ENCODE measurements at places on chromosomes 6 and 20. TPM values are rescaled to one million over a fixed set of nuclear protein-coding genes. Genes with fewer than 3 reads are reported as not detected.

DNA sequence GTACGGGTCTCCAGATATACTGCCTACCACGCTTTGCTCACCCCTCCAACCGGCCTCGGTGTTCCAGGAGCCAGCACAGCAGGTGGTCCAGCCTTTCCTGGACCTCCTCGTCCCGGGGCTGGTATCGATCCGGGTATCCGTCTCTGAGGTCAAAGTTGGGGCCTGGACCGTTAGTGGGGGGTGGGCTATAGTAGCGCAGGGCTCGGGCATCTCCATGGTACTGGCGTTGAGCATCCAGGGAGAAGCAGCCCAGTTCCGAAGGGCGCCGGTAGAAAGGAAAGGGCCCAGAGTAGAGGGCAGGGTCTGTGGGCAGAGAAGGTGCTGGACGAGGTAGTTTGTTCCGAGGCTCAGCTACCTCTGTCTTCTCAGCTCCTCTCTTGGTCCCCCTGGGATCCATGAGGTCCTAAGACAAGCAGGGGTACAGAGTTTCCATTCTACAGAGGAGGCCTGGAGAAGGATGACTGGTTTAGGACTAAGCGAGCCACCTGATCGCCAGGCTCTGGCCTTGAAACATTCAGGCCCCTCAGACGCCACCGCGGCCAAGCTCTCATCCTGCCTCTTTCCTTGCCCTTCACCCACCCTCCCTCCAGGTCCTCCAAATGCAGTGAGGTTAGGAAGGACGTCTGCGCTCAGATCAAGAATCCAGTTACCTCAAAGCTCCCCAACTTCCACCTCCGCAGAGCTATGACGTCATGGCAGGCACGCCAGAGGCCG, 502 bp downstream of the DXO start:
- DNase-seq = no peak
- peak overlapping the region; percentile 16 for H3K27ac ChIP-seq
- peak overlapping the region; percentile 97 for H3K4me3 ChIP-seq
- peaks cover 56% of the 10 kb centered on the region for H3K36me3 ChIP-seq
- peaks cover 3% of the 10 kb centered on the region for H3K4me1 ChIP-seq

GRCh38 chr20:3046677-3047462, 1.0 kb downstream of the MRPS26 start:
- peak; percentile 77 for DNase-seq
- H3K36me3 ChIP-seq = peaks cover 28% of the 10 kb centered on the region
- H3K27me3 ChIP-seq = no peaks in the 10 kb centered on the region
- H3K27ac ChIP-seq = no peak overlapping the region
- peaks cover 10% of the 10 kb centered on the region for H3K4me1 ChIP-seq

- no peaks in the 10 kb centered on the region for H3K4me1 ChIP-seq
- no peaks in the 10 kb centered on the region for H3K27me3 ChIP-seq
- no peaks in the 10 kb centered on the region for H3K36me3 ChIP-seq
- DNase-seq = peak; percentile 39
- H3K4me3 ChIP-seq = no peak overlapping the region
- H3K27ac ChIP-seq = no peak overlapping the region
Observed at GRCh38 chr6:137799950-137800568, 67.0 kb upstream of the TNFAIP3 start.

IGF2R gene
- 66.7 TPM for total RNA-seq

CAGE1 gene
- 0.28 TPM for total RNA-seq

DNA sequence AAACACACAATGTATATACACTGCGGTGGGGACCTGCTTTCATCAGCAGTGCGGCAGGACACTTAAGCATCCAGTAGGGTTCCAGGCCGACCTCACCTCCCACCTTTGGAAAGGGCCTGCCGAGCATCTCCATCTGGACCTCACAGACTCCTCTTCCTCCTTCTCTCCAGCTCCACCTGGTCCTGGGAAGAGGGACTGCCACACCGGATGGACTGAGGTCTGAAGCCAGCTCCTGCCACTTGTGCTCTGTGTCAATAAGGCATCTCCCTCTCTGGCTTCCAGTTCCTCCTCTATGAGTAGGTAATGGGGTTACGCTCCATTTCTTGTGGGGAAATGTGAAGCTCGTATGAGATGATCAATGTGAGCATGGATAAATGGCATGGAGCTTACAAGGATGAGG, 19.1 kb upstream of the NNAT start:
- no peaks in the 10 kb centered on the region for H3K36me3 ChIP-seq
- no peak overlapping the region for H3K4me3 ChIP-seq
- H3K27ac ChIP-seq = no peak overlapping the region
- H3K4me1 ChIP-seq = peaks cover 10% of the 10 kb centered on the region
- DNase-seq = peak; percentile 63
- H3K27me3 ChIP-seq = 0 out of 2 replicates have a peak, but pooled peaks cover 2% of the 10 kb centered on the region

- no peaks in the 10 kb centered on the region for H3K4me1 ChIP-seq
- no peaks in the 10 kb centered on the region for H3K36me3 ChIP-seq
- H3K27me3 ChIP-seq = no peaks in the 10 kb centered on the region
- H3K4me3 ChIP-seq = no peak overlapping the region
Observed at GRCh38 chr6:11851387-11851786, 72.8 kb upstream of the ADTRP start.

- H3K27me3 ChIP-seq = no peaks in the 10 kb centered on the region
- no peak overlapping the region for H3K27ac ChIP-seq
- no peak overlapping the region for H3K4me3 ChIP-seq
- H3K36me3 ChIP-seq = no peaks in the 10 kb centered on the region
- no peaks in the 10 kb centered on the region for H3K4me1 ChIP-seq
- DNase-seq = no peak
Observed at GRCh38 chr6:74369556-74369993, 673.6 kb downstream of the CD109 start.

CD40 gene
- 7.8 TPM for total RNA-seq

DNA sequence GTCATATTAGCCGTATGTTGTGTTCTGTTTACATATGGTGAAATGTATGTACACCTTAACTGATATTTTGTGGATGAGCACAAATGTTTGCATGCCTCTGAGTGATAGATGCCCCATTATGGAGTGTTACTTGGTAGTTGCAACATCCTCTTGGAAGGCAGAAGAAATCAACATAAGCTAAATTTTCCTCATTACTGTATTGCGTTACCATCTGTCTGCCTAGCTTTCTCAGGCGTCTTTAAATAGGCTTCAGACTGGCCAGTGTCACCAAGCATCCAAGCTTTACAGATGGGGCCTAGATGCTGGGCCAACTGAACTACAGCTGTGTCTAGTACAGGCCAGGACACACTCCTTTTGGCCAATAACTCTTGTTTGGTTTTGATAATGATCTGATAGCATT, 250.6 kb downstream of the SAMD5 start:
- H3K36me3 ChIP-seq = no peaks in the 10 kb centered on the region
- no peaks in the 10 kb centered on the region for H3K27me3 ChIP-seq
- no peak for DNase-seq

GRCh38 chr20:38169636-38170193, 4.6 kb upstream of the TGM2 start:
- H3K36me3 ChIP-seq = no peaks in the 10 kb centered on the region
- H3K27me3 ChIP-seq = no peaks in the 10 kb centered on the region
- H3K4me1 ChIP-seq = no peaks in the 10 kb centered on the region
- no peak for DNase-seq
- no peak overlapping the region for H3K27ac ChIP-seq

DNA sequence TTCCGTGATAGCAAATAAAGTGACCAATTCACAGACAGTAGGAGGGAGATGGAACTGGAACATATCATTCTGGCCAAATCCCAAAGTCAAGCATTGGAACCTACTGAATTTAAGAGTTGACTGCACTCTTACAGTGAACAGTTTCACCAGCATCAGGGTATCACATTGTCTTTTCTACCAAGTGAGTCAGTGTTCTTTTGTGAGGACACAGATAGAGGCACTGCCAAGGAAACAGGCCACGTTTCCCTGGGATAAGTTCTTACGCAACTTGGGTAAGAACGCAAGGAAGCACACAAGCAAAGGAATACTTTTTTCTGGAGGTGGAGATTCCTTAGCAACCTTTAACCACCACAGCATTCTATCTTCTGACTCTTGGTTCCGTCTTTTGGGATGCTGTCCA, 28.6 kb upstream of the ENPP5 start:
- no peaks in the 10 kb centered on the region for H3K4me1 ChIP-seq
- DNase-seq = no peak
- peaks cover 6% of the 10 kb centered on the region for H3K36me3 ChIP-seq
- no peak overlapping the region for H3K4me3 ChIP-seq

DNA sequence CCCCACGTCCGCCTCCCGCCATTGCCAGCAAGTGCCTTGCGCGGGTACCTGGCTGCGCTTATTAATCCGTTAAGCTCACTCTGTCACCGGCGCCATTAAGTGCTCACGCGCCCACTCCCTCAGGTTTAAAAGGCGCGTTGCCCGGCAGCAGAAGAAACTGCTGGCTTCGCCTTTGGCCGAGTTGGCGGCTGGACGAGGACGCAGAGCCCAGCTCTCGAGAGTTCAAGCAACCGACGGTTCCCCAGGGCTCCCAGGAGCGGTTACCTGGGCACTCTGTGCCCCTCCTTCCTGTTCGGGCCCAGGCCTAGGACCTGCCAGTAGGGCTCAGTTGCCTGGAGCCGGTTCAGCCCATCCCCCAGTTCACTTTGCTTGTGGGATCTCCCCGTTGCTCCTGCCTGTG, at the start of gene GGTLC1:
Gene GGTLC1 (minus strand): TSS at position 219 of the 400 bp plus-strand sequence. CDS start 2,168 bp downstream, outside the sequence.
- H3K4me3 ChIP-seq = peak within 1 kb of the TSS; percentile 32
- no peaks in the 10 kb centered on the region for H3K27me3 ChIP-seq
- H3K4me1 ChIP-seq = no peaks in the 10 kb centered on the region

DNA sequence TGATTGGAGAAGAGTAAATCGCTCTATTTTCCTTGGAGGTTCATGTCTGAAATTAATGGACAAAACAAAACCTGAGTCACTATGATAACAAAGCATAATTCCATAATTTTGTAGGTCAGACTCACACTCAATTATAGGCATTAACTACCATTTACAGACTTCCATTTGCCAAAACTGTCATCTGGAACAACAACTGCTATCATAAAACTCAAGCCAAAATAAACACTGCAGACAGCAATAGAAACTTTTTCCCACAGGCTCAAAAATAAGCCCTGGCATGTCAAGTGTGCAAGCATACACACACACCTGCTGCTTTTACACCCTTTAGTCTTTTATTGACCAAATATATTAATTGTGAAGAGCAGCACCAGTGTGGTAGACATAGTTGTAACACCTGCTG, 7.1 kb downstream of the MRPS10 start:
- peaks cover 24% of the 10 kb centered on the region for H3K36me3 ChIP-seq
- H3K4me3 ChIP-seq = no peak overlapping the region
- H3K27ac ChIP-seq = no peak overlapping the region

GRCh38 chr20:23130622-23131140, 44.6 kb upstream of the CD93 start:
- no peaks in the 10 kb centered on the region for H3K4me1 ChIP-seq
- H3K4me3 ChIP-seq = no peak overlapping the region
- H3K27ac ChIP-seq = no peak overlapping the region
- no peak for DNase-seq
- H3K36me3 ChIP-seq = peaks cover 2% of the 10 kb centered on the region

All from H9 (cell line).